ENCODE measurements at places on chromosomes 11 and 22. TPM values are rescaled to one million over a fixed set of nuclear protein-coding genes. Genes with fewer than 3 reads are reported as not detected.

GRCh38 chr22:36730176-36730858, 26.8 kb upstream of the CACNG2 start:
- H3K4me1 ChIP-seq = 0 out of 2 replicates have a peak, but pooled peaks cover 3% of the 10 kb centered on the region
- H3K36me3 ChIP-seq = no peaks in the 10 kb centered on the region
- no peak overlapping the region for H3K27ac ChIP-seq
- no peak overlapping the region for H3K4me3 ChIP-seq
- DNase-seq = peak; percentile 3

Gene USP2
- not detected for total RNA-seq

DNA sequence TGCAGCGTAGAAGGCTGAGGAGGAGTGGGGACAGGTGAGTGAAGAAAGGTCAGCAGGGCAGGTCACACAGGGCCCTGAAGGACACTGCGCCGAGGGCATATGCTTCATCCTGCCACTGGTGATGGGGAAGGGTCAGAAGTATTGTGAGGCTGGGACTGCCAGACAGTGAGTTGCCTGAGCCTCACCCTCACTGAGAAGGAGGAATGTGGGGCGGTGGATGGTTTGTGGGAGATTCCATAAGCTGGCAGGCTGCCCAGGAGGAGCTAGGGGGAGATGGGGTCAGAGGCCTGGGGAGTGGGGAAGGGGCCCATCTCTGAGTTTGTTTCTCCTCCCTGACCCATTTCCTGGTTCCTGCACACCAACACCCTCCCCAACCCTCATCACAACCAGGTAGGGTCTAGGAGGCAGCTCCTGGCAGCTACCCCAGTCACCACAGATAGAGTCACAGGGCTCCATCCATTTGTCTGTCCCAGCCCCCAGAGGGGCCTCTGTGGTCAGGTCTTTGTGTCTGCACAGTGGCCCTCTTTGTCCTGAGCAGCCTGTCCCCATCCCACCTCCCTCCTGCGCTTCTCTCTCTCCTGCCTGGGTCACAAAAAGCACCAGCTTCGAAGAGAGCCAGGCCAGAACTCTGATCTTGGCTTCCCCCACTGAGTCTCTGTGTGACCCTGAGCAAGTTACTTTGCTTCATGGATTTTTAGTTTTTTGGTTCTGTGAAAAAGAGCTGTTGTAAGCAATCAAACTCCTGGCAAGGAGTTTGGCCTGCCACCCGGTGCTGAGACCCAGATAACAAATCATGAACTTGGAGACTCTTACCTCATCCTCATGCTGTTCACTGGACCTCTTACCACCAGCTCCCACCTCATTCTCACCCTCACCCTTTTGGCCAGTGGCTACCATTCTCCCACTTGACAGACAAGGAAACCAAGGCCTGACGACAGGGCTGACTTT, 4.6 kb upstream of the P2RY2 start:
- DNase-seq = no peak
- H3K27me3 ChIP-seq = peaks cover under 1% of the 10 kb centered on the region
- no peak overlapping the region for H3K4me3 ChIP-seq
- no peak overlapping the region for H3K27ac ChIP-seq

DNA sequence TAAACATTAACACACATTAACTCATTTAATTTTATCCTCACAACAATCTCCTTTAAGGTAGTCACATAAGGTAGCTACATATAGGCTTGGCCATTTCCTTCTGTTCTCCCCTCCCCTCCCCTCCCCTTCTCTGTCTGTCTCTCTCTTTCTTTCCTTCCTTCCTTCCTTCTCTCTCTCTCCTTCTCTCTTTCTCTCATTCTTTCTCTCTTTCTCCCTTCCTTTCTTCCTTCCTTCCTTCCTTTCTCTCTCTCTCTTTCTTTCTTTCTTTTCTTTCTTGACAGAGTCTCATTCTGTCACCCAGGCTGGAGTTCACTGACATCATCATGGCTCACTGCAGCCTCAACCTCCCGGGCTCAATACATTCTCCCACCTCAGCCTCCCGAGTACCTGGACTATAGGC, 22.3 kb upstream of the NUP160 start:
- H3K4me1 ChIP-seq = peaks cover 20% of the 10 kb centered on the region
- H3K27ac ChIP-seq = no peak overlapping the region
- no peak for DNase-seq
- no peak overlapping the region for H3K4me3 ChIP-seq
- H3K27me3 ChIP-seq = no peaks in the 10 kb centered on the region

DNA sequence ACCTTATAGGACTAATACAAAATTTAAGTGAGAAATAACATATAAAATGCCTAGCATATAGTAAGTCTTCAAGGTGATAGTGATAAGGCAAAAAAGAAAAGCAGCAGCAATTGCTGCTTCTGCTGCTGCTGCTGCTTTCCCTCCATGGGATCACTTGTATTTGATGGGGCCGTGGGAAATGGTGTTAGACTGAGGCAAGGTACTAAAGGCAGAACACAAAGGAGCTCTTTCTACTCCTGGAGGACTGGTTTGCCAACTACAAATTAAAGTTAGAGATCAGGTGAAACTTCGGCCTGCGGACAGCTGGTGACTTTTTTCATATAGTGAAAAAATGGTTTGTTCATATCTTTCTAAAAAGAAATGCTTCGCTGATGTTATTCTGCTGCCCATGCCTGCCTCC, 46.3 kb downstream of the SWAP70 start:
- DNase-seq = no peak
- no peaks in the 10 kb centered on the region for H3K4me1 ChIP-seq
- H3K27me3 ChIP-seq = no peaks in the 10 kb centered on the region
- no peak overlapping the region for H3K4me3 ChIP-seq
- H3K36me3 ChIP-seq = no peaks in the 10 kb centered on the region

- DNase-seq = peak; percentile 97
- H3K27me3 ChIP-seq = no peaks in the 10 kb centered on the region
- H3K27ac ChIP-seq = peak overlapping the region; percentile 93
These were observed 2.7 kb upstream of the CLMP start for GRCh38 chr11:123197711-123198110.

GRCh38 chr22:43098356-43098755, 9.2 kb upstream of the TTLL1 start:
- no peaks in the 10 kb centered on the region for H3K27me3 ChIP-seq
- DNase-seq = no peak
- H3K4me3 ChIP-seq = no peak overlapping the region

DNA sequence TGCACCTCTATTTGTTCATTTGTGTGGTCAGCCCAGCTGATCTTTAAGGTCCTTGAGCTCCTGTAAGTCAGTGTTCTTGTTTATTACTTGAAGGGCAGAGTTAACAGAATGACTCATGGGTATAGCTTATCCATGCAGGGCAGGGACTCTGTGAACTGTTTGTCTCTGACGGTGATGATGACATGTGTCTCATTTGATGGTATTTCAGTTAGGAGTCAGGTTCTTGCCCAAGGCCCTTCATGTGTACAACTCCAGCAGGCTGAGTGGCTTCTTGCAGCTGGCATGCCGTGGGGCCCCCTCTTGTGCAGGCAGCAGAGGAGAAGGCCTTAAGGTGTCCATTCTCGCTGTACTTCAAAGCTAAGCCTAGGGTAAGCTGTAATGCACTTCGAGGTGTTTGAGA, 165.1 kb downstream of the DBX1 start:
- peak overlapping the region; percentile 54 for H3K27ac ChIP-seq
- H3K4me1 ChIP-seq = peaks cover 14% of the 10 kb centered on the region
- no peak overlapping the region for H3K4me3 ChIP-seq
- DNase-seq = peak; percentile 89
- no peaks in the 10 kb centered on the region for H3K36me3 ChIP-seq

Gene SLC25A45
- 3.6 TPM for total RNA-seq

DNA sequence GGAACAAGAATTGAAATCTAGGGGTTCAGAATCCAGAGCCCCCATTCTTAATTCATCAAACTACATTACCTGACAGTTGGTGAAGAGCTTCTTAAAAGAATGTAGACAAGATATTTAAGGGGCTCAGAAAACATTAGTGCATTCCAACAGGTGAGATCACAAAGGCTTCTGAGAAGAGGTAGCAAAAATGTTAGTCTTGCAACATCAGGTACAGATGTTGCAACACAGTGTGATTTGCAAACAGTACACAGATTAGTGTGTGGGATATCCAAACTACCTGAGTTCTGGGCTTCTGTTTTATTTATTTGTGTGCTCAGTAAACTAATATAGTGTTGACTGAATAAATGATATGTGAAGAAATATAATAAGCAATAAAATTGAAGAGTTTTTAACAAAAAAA, 11.8 kb downstream of the CASP4 start:
- H3K36me3 ChIP-seq = peaks cover 21% of the 10 kb centered on the region
- DNase-seq = no peak
- H3K4me1 ChIP-seq = no peaks in the 10 kb centered on the region

Gene MYOD1
- not detected for total RNA-seq

Gene MS4A15
- not detected for total RNA-seq

Gene FGF3
- not detected for total RNA-seq

- no peak overlapping the region for H3K4me3 ChIP-seq
- no peak for DNase-seq
- H3K36me3 ChIP-seq = no peaks in the 10 kb centered on the region
- H3K27me3 ChIP-seq = 0 out of 2 replicates have a peak, but pooled peaks cover 3% of the 10 kb centered on the region
- H3K27ac ChIP-seq = no peak overlapping the region
- no peaks in the 10 kb centered on the region for H3K4me1 ChIP-seq
These were observed 56.0 kb downstream of the KCNQ1OT1 start for GRCh38 chr11:2643746-2644145.

- DNase-seq = no peak
- peaks cover 27% of the 10 kb centered on the region for H3K4me1 ChIP-seq
- no peak overlapping the region for H3K27ac ChIP-seq
- no peaks in the 10 kb centered on the region for H3K36me3 ChIP-seq
- H3K27me3 ChIP-seq = no peaks in the 10 kb centered on the region
- no peak overlapping the region for H3K4me3 ChIP-seq
These were observed 618.2 kb downstream of the METTL15 start for GRCh38 chr11:28726432-28726831.

Gene YAP1
- 118 TPM for total RNA-seq

Gene C1QTNF4
- not detected for total RNA-seq

- no peak overlapping the region for H3K4me3 ChIP-seq
- no peaks in the 10 kb centered on the region for H3K36me3 ChIP-seq
- peaks cover 10% of the 10 kb centered on the region for H3K4me1 ChIP-seq
- no peak for DNase-seq
- H3K27ac ChIP-seq = no peak overlapping the region
These were observed 27.1 kb upstream of the GAL start for GRCh38 chr11:68657021-68657780.

GRCh38 chr11:41895081-41895480, 435.6 kb upstream of the LRRC4C start:
- DNase-seq = no peak
- no peak overlapping the region for H3K27ac ChIP-seq
- H3K36me3 ChIP-seq = no peaks in the 10 kb centered on the region

DNA sequence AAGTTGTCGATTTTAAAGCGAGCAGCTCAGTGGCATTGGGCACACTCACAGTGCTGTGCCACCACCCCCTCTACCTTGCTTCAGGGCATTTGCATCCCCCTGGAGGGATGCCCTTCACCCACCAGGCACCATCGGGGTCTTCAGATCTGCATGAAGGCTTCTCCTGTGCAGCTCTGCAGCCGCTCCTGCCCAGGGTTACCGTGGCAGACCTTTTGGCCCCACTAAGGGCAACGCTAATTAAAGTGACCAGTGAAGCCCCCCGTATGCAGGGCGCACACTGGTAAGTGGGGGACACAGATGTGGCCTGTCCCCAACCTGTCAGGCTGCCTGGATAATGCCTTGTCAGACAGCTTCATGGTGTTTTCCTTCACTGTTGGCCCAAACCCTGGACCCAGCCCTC, 1117.7 kb downstream of the BRD1 start:
- H3K27me3 ChIP-seq = no peaks in the 10 kb centered on the region
- no peaks in the 10 kb centered on the region for H3K36me3 ChIP-seq
- no peaks in the 10 kb centered on the region for H3K4me1 ChIP-seq
- no peak overlapping the region for H3K27ac ChIP-seq

Gene OR6T1
- not detected for total RNA-seq

DNA sequence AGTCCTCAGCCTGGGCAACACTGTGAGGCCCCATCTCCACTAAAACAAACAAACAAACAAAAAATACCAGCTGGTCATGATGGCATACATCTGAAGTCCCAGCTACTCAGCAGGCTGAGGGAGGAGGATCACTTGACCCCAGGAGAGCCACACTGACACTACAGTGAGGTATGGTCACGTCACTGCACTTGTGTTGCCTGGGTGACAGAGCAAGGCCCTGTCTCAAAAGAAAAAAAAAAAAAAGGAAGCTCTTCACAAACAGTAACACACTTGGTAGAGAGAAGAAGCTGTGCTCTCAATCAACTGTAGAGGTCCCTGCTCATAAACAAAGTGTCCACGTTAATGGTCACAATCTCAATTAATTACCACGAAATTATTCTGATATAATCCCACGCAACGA, 401.6 kb upstream of the CCDC90B start:
- no peaks in the 10 kb centered on the region for H3K36me3 ChIP-seq
- DNase-seq = no peak
- no peaks in the 10 kb centered on the region for H3K27me3 ChIP-seq

DNA sequence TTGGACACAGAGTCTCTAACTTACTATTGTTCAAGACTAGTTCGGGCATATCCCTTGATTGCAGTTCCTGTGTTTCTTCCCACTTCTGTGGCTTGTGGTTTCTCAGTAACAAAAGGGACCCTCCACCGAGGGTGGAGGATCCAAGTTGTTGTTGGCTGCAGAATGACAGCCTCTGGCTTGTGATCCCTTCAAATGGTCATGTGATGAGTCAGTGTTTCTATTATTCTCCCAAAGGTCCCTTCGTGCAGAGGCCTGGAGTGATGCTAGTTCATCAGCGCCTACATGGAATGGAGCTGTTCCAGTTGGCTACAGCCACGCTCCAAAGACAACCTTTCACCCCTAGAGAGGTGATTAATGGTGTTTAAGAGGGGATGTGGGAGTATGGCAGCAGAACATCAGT, 2.6 kb upstream of the VWCE start:
- DNase-seq = peak; percentile 95
- peaks cover 38% of the 10 kb centered on the region for H3K36me3 ChIP-seq
- no peak overlapping the region for H3K4me3 ChIP-seq
- H3K4me1 ChIP-seq = peaks cover 28% of the 10 kb centered on the region

DNA sequence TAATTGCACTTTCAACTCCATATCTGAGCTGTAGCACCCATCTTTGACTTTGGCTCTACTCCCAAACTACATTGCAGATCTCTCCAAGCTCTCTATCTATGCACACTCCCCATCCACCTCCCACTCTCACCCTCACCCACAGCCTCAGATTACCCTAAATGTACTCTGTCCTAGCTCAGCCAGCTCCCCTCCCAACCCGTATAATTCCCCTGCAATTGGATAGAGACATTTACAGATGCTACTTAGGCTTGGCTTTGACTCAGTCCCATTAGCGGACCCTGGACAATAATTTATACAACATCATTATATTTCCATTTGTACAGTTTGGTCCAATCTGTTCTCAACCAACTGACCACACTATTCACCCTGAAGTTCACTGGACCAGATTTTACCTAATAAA, 338.9 kb upstream of the ANO3 start:
- no peak overlapping the region for H3K4me3 ChIP-seq
- no peak overlapping the region for H3K27ac ChIP-seq
- no peaks in the 10 kb centered on the region for H3K4me1 ChIP-seq

- H3K27ac ChIP-seq = no peak overlapping the region
- H3K4me1 ChIP-seq = no peaks in the 10 kb centered on the region
- no peak overlapping the region for H3K4me3 ChIP-seq
- H3K27me3 ChIP-seq = peaks cover 21% of the 10 kb centered on the region
- no peaks in the 10 kb centered on the region for H3K36me3 ChIP-seq
- DNase-seq = no peak
These were observed 13.5 kb upstream of the VSIG10L2 start for GRCh38 chr11:125932301-125932700.

- peak; percentile 46 for DNase-seq
- H3K27me3 ChIP-seq = no peaks in the 10 kb centered on the region
- H3K27ac ChIP-seq = peak overlapping the region; percentile 99
- peak overlapping the region; percentile 11 for H3K4me3 ChIP-seq
- H3K4me1 ChIP-seq = peaks cover 45% of the 10 kb centered on the region
These were observed 14.9 kb downstream of the EHD1 start for GRCh38 chr11:64863391-64864060.

Data from GM23248 (cell line).